ENCODE measurements at places on chromosomes 11 and 22. TPM values are rescaled to one million over a fixed set of nuclear protein-coding genes. Genes with fewer than 3 reads are reported as not detected.

DNA sequence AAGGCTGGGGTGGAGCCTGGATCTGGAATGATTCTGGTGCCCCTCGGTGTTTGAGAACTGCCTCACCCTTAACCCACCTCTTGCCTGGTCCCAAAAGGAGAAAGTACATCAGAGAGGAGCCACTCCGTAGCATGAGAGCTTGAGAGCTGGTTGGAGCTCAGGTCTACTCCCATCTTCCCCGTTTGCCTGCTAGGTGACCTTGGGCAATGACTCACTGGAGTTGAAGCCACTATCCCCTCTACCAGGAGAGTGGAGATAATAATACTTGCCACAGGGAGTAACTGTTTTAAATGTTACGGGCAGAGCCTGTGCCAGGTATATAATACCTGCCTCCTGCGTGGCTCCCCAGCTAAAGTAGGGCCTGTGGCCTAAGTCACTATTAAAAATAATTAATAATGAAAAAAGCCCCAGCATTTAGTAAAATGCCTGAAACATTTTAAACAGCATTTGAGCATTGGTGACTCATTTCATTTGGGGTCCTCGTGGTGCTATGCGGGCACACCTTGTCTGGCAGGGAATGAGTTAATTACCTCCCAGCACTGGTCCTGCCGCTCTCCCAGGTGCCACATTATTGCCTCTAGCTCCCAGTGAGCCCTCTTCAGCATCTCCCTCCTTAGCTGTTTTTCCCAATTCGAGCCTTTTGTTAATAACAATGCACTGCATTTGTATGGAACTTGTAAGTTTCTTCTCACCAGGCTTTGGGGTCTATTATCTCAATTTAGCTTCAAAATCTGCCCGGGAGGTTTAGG lies 22.5 kb downstream of the CYTH4 start:
- no peak overlapping the region for H3K4me3 ChIP-seq
- no peaks in the 10 kb centered on the region for H3K36me3 ChIP-seq
- peaks cover 22% of the 10 kb centered on the region for H3K4me1 ChIP-seq
- no peaks in the 10 kb centered on the region for H3K27me3 ChIP-seq

DNA sequence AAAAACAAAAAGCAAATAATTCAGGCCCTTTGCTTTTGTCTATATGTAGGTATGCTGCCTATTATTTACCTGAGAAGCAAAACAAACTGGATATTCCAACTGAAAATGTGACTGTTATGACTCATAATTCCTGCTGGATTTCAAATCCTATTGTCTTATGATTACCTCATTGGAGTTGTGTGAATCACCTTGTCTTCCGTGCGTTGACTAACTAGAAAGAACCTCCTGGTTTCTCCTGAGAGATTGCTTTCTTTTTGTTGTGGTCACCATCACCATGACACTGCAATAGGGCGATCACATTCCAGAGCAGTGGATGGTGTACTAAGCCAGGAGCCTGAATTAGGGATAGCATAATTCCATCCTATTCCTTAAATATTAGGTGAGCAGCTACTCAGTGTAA lies 23.0 kb upstream of the EXPH5 start:
- H3K4me3 ChIP-seq = no peak overlapping the region
- H3K27me3 ChIP-seq = peaks cover 11% of the 10 kb centered on the region
- H3K4me1 ChIP-seq = no peaks in the 10 kb centered on the region
- no peak overlapping the region for H3K27ac ChIP-seq
- peak; percentile 16 for DNase-seq

- no peak for DNase-seq
- no peaks in the 10 kb centered on the region for H3K36me3 ChIP-seq
- H3K4me1 ChIP-seq = no peaks in the 10 kb centered on the region
Observed at GRCh38 chr11:61480261-61480993, 28.1 kb upstream of the LRRC10B start.

- H3K27ac ChIP-seq = no peak overlapping the region
- H3K4me1 ChIP-seq = no peaks in the 10 kb centered on the region
- no peaks in the 10 kb centered on the region for H3K36me3 ChIP-seq
- no peaks in the 10 kb centered on the region for H3K27me3 ChIP-seq
- DNase-seq = no peak
- H3K4me3 ChIP-seq = no peak overlapping the region
Observed at GRCh38 chr11:112248201-112248600, 12.5 kb downstream of the PLET1 start.

DNA sequence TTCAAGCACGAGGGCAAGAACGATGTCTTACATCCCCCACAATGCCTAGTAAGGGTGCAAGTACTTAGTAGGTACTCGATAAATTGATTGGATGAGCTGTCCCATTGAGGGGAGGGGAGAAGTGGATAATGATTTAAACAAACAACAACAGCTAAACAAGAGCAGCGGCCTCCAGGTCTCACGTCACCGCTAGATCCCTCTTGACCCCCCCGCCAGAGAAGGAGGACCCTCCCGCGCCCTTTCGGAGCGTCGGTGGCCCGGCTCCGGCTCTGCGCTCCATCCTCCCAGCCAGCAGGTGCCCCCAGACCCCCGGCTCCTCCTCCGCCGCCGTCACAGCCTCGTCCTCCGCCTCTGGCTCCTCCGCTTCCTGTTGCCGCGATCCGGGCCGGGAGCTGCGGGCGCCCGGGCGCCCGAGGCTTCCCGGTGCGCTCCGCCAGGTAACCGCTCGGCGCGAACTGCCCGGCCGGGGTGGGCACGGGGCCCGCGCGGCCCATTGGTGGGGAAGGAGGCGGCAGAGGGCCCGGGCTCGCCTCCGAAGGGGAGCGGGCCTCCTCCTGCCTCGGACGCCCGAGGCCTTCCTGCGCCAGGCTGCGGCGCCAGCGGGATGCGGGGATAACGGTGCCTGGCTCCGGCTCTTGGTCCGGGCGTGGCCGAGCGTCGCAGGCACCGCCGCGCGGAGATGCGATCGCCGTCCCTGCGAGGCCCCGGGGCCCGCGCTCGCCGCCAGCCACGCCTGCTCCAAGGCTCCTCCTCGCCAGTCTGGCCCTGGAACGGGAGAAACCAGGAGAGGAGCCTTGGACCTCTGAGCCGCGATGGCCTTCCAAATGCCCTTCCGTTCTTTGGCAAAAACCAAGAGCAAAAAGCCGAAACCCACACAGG lies at the start of gene TLCD5:
Gene TLCD5 (plus strand): TSS at position 368 of the 879 bp plus-strand sequence. CDS start 2,143 bp downstream, outside the sequence.
- no peaks in the 10 kb centered on the region for H3K27me3 ChIP-seq
- peak; percentile 88 for DNase-seq
- no peaks in the 10 kb centered on the region for H3K36me3 ChIP-seq
- peaks cover 20% of the 10 kb centered on the region for H3K4me1 ChIP-seq
- peak within 1 kb of the TSS; percentile 88 for H3K27ac ChIP-seq

DNA sequence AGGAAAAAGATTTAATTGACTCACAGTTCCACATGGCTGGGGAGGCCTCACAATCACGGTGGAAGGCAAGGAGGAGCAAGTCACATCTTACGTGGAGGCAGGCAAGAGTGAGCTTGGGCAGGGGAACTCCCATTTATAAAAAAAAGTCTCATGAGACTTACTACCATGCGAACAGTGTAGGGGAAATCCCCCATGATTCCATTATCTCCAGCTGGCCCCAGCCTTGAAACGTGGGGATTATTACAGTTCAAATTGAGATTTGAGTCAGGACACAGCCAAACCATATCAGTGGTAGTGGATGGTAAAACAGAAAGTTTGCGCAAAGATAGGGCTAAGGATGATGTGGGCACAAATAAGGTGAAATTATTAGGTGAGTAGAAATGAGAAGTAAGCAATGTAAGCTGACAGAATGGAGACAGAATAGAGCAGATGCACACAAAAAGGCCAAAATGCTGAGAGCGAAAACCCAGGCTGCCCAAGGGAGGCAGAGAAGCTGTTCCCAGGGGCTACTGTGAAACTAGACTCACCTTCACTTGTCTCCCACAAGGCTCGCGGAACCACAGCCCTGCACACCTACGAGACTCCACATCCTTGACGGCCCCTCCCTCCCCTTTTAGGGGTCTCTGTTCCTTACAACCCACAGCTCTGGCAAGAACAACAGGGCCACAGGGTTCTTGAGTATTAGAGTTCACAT lies 377.6 kb downstream of the CADM1 start:
- H3K4me1 ChIP-seq = no peaks in the 10 kb centered on the region
- no peak overlapping the region for H3K27ac ChIP-seq
- DNase-seq = no peak
- no peaks in the 10 kb centered on the region for H3K36me3 ChIP-seq
- H3K27me3 ChIP-seq = no peaks in the 10 kb centered on the region

- no peak overlapping the region for H3K4me3 ChIP-seq
- DNase-seq = no peak
- no peaks in the 10 kb centered on the region for H3K36me3 ChIP-seq
- peaks cover 33% of the 10 kb centered on the region for H3K4me1 ChIP-seq
- peak overlapping the region; percentile 30 for H3K27ac ChIP-seq
Observed at GRCh38 chr11:12409621-12410005, 32.2 kb downstream of the PARVA start.

DNA sequence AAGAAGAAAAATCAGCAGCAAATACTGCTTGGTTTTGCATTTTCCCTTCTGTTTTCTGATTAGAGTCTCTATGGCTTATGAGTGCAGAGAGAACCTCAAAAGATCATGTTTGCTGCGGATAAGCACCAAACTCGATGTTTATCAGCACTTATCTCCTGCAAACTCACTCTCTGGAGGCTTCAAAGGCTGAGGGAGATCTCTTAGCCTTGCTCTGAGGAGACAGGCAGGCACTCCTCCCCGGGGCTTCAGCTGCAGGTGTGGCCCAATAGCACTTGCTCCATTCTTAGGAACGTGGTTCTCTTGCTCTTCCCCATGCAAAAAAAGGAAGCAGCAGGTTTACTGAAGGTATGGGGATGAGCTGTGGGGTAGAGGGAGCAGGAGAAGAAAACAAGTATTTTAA lies 45.1 kb downstream of the FLI1 start:
- H3K4me1 ChIP-seq = no peaks in the 10 kb centered on the region
- H3K4me3 ChIP-seq = no peak overlapping the region
- H3K36me3 ChIP-seq = no peaks in the 10 kb centered on the region
- no peak for DNase-seq

- H3K27ac ChIP-seq = no peak overlapping the region
- DNase-seq = no peak
- H3K4me3 ChIP-seq = no peak overlapping the region
- H3K27me3 ChIP-seq = no peaks in the 10 kb centered on the region
- no peaks in the 10 kb centered on the region for H3K4me1 ChIP-seq
Observed at GRCh38 chr11:1446623-1447022, 40.0 kb downstream of the MOB2 start.

PRG3 gene
- not detected for total RNA-seq

NECTIN1 gene
- total RNA-seq = 7.4 TPM

OVCH2 gene
- 0.63 TPM for total RNA-seq

MYEOV gene
- total RNA-seq = not detected

INCENP gene
- 12.5 TPM for total RNA-seq

SERPING1 gene
- 129 TPM for total RNA-seq

CNGA4 gene
- total RNA-seq = 0.17 TPM
